ENCODE measurements at places on chromosomes 7 and 10.

GRCh38 chr7:47941136-47941844 lies 7.0 kb downstream of the PKD1L1 start:
- DNase-seq: no peak

GRCh38 chr7:26199301-26200037 lies 1.1 kb downstream of the HNRNPA2B1 start:
- DNase-seq: peak; percentile 58

GRCh38 chr10:131043039-131043691 lies 268.4 kb downstream of the TCERG1L start:
- DNase-seq: no peak

DNA sequence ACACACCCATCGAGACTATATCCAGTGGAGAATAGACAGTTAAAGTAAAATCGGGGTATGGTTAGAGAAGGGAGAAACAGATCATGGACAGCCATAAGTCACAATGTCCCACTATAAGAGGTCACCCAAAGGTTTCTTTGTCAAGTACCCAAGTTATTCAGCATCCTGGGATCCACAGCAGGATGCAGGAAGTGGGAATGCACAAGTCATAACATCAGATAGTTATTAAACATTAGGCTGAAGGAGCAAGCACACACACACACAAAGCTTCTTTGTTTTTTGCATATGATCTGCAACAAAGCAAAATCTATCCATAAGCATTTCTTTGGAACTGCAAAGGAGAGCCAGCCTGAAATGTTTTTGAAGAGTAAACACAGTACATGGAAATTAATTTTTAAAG lies 111.6 kb downstream of the NOC3L start:
- no peak for DNase-seq

GRCh38 chr7:84137812-84138211 lies 56.8 kb downstream of the SEMA3A start:
- DNase-seq: no peak

DNA sequence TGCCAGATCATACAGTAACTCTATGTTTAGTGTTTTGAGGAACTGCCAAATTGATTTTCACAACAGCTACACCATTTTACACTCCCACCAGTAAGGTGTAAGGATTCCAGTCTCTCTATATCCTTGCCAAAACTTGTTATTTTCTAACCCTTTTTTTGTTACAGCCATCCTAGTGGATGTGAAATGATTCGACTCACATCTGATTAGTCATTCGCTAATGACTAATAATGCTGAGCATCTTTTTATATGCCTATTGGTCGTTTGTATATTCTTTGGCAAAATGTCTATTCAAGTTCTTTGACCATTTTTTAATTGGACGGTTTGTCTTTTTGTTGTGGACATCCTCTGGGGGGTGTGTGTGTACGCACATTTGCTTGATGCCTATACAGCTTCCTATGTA lies 142.8 kb downstream of the DGKB start:
- no peak for DNase-seq

DNA sequence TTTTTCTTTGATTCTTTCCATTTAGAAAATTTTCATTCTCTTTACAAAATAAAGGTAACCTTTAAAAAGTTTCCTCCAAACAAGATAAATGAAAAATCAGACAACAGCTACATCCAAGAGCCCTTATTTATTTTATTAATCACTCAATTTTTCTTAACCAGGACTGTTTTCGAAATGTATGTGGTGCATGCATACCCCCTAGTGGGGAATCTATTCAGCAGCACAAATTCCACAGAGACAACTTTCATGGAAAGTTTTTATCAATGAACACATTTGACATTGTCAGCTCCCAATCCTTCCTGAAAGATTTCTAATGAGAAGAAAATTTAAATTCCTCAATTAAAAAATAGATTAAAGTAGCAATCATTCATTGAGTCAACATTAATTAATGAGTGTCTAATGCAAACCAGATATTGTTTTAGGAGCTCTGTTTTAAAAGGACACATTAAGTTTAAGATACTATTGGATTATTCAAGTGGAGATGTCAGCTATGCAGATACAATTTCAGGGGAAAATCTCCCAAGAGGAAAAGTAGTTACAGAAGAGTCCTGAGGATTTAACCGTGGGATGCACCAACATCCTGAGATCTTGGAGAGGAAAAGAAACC lies 5.2 kb upstream of the HTR7 start:
- DNase-seq: no peak

DNA sequence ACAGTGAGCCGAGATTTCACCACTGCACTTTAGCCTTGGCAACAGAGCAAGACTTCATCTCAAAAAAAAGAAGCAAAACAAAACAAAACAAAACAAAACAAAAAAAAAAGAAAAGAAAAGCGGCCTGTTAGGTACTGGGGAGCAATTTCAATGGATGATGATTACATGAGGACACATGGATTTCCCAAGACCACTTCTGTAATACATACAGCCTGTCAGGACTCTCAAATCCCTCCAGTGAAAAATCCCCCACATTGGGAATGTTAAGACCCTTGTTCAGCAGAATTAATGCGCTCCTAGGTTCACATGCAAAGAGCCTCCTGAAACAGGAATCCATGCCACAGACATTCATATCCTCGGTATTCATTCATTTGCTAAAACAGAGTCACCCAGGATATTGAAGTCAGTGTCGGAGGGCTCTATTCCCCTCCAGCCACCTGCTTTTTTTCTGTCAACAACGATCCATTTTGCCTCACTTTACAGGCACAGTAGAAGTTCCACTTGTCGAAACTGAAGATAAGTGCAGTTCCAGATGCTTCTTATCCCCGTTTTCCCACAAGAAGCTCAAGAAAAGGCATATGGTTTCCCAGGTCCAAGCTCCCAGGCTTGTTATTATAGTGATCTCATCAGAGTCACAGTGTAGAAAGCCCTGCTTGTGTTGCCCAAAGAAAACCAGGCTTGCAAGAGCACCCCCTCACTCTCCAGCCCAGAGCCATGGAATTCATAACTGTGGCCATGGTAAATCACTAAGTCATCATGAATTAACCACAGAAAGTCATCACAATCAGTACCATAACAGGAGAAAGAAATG lies 20.2 kb downstream of the SLC16A12 start:
- DNase-seq: no peak

DNA sequence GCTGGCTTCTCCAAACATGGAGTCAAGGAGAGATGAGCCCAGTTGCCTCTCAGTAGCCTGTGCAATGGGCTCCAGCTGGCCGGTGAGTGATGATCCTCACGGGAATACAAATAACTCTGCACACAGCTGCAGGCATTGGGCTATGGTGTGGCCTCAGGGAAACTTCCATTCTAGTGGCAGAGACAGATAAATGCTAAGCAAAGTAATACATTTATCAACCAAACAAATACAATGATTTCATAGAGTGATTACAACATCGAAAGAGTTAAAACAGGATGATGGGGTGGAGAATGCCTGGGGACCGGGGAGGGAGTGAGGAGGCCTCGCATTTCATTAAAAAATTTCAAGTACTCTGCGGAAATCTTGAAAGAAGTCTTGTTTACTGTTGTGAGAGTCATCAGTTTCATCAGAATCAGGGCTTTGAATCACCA lies 15.0 kb upstream of the AKR1B1 start:
- no peak for DNase-seq

DNA sequence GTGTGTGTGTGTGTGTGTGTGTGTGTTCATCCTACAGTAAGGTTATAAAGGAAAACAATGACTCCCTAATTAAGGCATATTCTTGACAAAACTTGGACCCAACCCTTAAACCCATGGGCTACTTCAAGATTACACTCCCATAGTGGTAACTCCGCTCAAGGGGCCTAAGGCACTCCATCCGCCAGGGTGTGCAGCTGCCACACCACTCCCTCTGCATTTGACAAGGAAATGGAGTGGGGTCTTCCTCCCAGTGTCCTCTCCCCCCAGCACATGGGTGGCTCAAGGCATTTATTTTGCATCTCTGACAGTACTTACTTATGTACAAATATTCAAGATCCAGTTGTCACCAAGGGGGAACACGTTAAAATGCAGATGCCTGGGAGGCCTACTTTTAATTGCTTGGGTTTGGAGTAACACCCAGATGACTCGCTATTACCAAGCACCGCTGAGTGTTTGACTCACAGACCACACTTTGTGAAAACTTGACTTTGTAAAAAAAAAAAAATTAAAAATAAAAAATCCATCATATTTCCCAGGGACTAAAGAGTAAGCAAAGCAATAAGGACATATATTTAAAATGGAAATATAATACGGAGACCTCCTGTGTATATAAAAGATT lies 53.0 kb upstream of the AGR3 start:
- DNase-seq: no peak

GRCh38 chr10:31749981-31750840 lies 178.4 kb downstream of the ARHGAP12 start:
- DNase-seq: no peak

DNA sequence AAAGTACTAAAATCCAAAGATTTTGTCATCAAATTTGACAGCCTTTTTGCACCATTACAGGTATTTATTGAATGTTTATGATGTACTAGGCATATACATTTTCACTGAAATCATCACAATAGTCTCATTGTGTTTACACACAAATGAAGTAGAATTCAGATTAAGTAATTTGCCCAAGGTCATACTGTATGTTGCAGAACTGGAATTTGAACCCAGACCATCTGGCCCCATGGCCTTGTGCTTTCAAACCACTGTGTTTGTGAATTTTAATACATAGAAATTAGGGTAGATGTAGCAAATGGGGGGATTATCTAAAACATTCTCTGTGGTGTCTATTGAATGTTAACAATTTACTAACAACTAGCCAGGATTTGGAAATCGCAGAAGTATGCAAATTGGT lies 94.8 kb downstream of the POLL start:
- no peak for DNase-seq

DNA sequence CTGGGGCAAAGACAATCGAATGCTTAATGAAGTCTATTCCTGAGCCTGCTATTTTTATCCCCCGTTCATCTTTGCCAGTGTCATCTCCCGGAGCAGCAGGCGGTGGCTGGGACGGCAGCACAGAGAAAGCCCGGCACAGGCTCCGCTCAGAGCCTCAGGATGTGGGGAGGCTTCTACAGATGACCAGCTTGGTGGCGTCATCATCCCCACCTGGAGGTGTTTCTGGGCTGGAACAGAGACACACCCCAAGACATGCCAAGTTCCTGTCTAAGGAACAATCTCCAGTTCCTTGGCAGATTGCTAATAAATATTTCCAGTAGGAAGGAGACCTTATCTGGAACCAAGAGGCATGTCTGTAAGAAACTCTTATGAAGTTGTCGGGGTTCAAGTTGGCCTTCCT lies 552.4 kb upstream of the MGMT start:
- DNase-seq: no peak

GRCh38 chr7:55244006-55244745 lies 121.0 kb upstream of the LANCL2 start:
- no peak for DNase-seq

GRCh38 chr7:106772655-106773108 lies 92.4 kb upstream of the PIK3CG start:
- DNase-seq: no peak

DNA sequence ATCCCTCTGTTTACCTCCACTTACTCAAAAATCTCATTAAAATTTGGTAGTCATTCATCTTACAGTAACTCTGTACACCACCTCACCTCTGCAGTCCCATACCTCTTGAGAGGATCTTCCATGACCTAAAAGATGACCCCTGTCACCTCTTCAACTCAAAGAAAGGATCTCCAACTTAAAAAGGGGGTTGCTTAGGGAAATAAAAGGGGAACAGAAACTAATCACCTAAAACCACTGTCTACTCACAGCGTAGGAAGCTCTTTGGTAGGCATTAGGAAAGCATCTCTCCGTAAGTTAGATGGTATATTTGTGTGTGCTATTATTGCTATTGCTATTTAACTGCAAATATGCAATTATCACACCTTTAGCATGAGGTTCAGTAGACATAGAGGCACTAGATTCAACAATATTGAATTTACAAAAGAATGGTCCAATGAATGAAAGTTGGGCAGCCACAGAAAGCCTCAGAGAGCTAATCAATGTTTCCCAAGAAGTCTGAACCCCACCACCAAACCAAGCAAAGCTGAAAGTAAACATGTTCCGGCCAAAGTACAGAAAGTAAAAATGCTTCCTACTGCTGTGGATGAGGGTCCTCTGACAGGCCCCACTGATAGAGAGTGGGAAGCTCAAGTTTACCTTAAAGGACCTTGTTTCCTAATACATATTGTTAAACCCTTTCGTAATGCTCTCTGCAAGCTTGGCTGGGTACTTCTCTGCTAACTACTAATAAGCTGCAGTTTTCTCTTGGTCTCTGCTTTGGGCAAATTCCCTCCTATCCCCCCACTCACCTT lies 105.8 kb downstream of the GRM8 start:
- no peak for DNase-seq

GRCh38 chr7:117937049-117937752 lies 64.0 kb upstream of the CTTNBP2 start:
- DNase-seq: no peak

- no peak for DNase-seq
Observed at GRCh38 chr10:33542752-33543505, 208.5 kb upstream of the NRP1 start.

DNA sequence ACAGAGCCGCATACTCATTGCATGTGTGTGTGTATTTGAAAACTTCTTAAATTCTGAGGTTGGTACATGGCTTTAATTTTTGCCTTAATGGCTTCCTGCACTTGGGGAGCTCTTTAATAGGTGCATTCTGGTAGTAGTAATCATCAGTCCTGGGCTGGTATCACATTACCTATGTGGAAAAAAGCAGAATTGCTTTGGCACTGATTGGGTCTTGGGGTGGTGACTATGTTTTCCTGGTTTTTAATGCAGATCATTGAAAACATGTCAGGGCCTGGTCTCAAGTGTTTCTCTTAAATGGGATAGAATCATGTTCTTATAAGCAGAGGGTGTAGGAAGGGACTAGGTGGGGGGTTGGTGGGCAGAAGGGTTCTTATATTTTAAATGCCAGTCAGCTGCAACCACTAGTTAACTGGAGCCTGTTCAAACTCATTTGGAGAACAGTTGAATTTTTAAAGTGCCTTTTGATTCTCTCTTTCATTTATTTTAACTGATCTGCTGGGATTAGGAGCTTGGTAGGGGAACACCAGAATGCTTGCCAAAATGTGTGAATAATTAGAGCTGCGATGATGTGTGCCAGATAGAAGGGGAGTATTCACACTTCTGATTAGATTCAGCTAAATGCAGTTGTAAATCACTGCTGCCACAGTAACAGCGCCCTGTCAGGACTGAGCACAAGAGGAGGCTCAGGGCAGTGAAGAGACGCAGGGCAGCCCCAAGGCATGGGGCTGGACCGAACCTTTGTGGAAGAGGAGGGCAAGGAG lies 633.5 kb upstream of the GALNT17 start:
- DNase-seq: no peak

DNA sequence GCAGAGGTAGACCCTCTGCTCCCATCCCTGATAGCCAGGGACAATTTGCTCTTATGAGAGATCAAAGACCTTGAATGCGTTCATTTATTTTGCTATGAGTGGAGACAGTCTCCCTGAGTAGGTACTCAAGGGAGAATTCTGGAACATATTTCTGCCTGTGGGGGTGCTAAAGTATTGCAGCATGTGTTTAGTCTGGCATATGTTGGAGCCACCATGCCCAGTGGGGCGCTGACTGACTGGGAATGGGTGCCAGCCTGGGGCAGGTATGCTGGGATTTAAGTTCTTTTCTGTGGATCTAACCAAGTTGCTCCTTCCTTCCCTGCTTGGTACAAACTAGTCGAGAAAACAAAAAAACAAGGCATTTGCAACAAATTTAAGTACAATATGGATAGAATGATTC lies 99.1 kb downstream of the JCAD start:
- DNase-seq: no peak
